ENCODE measurements at places on chromosomes 4 and X.
A peak's percentile ranks its signal among the peaks of the same experiment; 100 is the strongest.

GRCh38 chr4:152500800-152501434, 35.0 kb downstream of the FBXW7 start:
- peak; percentile 50 for DNase-seq

DNA sequence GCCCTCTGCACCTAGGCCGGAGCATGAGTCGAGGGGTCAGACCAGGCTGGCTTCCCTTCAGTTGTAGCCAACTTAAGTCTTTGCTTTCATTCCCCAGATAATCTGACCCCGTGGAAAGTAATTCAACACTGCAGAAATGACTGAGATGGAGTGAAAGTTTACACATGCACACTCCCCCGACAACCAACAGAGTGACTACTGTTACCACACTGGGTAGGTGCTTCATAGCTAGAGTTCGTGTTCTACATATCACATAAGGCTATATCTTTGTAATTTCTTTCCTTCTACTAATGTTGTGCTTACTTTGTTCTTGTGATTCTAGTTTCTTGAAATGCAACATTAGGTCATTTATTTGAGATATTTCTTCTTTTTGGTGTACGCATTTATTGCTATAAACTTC, 7.2 kb upstream of the CTAG2 start:
- DNase-seq = no peak

DNA sequence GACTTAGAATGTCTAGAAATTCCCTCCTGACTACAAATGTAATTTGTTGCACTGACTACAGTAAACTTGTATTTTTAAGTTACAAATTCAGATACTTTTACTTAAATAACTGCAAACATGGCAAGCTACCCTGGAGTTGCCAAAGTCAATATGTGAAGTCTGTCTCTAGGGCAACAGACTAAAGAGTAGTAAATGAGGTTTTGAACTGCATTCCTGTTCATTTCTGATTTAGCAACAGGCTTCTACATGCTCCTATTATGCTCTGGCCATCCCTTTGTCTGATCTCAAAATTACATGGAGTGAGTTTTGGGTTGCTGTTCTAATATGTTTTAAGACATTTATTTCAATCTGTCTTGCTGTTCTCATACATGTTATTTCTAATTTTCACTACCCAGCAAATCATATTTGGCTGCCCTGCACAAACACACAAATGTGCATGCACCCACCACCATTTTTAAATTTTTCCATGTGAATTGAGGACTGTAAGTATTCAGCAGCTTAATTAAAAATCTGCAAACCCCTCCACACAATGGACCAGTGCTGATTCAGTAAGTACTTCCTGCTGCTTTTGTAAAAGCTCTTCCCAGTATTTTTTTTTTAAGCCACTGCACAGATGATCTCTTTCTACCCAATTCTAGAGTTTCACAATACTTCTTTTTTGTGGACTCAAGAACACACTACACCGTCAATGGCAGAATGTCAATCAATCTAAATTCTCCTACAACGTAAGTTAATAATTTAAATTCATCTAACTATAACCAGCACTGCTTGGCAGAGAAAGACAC, 26.7 kb downstream of the SH3RF1 start:
- no peak for DNase-seq

GRCh38 chrX:67720344-67720743, 176.5 kb downstream of the AR start:
- DNase-seq = no peak

- no peak for DNase-seq
Measured at GRCh38 chr4:25914670-25915352, 791 bp downstream of the SMIM20 start.

GRCh38 chrX:26845056-26845455, 618.1 kb downstream of the PPP4R3C start:
- DNase-seq = no peak

- no peak for DNase-seq
Measured at GRCh38 chr4:8104491-8105305, 53.9 kb downstream of the ABLIM2 start.

- DNase-seq = no peak
Measured at GRCh38 chrX:66676413-66676812, 37.5 kb upstream of the EDA2R start.

GRCh38 chr4:176191974-176192373, 3.4 kb downstream of the SPATA4 start:
- DNase-seq = no peak

DNA sequence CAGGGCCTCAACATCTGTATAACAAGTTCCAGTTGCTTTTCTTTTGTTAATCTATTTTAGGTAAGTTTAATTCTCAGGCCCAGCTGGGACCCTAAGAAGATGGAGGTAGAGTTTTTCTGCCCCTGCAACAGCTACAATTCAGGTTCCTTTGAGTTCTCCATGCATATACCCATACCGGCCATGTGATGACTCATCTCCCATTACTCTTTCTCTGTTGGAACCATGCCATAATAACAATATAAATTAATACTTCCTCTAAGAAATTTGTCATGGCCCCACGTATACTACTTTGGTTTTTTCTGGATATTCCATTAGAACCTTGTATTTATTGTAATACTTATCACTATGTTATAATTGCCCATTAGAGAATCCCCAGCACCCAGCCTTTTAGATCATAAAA, 1.3 kb upstream of the INTU start:
- no peak for DNase-seq

DNA sequence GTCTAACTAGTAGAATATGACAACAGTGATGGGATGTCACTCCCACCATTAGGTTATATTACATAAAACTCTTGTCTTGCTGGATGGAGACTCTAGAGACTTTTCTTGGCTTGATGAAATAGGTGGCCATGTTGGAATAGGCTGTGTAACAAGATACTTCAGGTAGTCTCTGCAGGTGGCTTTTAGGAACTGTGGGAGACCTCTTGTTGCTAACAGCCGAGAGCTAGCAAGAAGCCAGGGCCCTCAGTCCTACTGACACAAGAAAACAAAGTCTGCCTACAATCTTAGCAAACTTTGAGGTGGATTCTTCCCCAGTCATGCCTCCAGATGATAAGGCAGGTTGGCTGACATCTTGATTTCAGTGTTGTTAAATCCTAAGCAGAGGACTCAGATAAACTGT, 72.5 kb downstream of the GNL3L start:
- DNase-seq = no peak

- no peak for DNase-seq
Measured at GRCh38 chr4:53653484-53654053, 62.3 kb upstream of the LNX1 start.

DNA sequence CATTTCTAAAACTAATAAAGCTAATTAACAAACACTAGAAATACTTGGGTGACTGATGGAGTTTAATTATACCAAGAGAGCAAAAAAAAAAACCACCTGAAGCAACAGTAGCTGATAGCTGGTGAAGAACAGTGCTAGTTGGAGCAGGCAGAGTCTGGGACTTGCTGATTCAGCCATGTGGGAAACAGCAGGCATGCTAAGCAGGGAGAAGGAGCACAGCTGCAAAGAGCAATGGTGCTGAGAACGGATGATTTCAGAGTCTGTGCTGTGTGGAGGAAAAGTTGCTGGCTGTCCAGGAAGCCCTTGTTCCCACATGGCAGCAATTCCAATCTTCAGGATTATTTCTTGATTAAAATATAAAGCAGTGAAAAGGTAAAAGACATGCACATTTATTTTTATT, 68.8 kb downstream of the NPY1R start:
- no peak for DNase-seq

GRCh38 chr4:107363125-107363524, 327.0 kb upstream of the DKK2 start:
- no peak for DNase-seq

DNA sequence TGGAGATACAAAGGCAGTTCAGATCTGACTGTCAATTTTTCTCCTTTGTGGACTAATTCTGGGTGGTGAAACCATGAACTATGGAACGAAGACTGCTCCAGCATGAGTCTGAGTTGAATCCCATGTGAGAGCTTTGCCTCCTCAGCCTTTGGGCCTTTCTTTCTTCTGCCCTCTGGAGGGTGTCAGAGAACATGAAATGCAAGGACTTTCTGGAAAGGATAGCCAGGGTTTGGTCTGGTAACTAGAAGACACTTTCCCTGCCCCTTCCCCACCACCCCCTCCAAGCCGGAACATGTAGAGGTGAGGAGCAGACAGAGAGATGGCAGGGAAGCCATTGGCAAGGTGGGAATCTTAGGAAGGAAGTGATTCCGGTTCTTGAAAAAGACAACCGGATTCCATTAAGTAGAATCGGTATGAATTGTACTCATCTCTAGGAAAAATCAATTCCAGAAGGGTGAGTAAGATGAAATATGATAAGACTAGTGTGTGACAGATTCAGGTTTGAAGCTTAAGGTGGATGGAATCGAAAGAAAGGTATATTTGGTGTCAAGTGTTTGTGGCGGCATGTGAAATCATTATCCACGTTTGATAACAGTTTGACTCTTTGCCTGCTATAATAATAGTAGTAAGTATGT, 19.0 kb downstream of the FHL1 start:
- no peak for DNase-seq

DNA sequence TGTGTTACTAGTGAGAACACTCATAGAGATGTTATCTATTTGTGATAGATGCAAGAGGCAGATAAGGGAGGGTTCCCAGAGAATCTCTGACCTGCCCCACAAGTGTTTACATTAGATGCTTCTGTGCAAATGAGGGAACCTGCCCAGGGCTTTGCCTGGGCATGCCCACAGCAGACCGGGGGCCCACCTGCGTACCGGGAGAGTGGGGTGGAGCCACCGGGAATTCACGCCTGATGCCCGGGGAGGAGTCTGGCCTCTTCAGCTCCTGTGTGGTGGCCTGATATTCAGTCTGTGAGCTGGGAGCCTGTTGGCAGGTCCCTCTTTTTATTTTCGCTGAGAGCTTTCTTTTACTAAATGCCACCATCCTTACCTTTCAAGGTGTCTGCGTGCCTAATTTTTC, 155.7 kb downstream of the SNCA start:
- no peak for DNase-seq

DNA sequence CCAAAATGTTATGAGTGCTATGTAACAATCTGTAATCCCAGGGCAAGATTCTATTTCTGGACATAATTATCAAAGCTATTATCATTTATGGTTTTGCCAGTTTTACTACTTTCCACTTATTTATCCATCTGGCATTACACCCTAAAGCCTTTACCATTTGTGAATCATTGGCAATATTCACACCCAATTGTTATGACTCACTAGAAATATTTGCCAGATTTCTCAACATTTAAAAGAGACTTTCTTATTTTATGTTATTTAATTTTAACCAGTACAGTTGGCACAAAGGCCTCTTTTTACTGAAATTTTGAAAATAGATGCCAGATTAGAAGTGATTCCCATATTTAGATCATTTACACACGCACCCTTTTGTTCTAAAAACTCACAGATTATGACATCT, 242.7 kb upstream of the WDFY3 start:
- DNase-seq = no peak

DNA sequence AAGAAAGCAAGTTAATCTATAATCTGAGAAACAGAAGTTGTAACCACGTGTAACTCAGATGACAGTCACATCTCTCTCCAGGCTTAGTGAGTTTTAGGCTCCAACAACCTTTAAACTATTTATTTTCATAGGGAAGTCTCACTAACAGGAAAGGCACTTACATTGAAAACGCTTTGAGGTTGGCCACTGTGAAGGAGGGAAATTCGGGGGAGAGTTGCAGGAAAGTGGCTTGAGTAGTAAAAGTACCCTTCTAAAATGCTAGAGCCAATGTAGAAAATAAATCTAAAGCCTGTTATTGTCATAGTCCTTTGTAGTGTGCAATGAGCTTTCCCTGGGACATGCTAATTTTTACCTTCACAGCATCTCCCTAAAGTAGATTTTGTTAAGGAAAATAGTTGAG, 995 bp upstream of the NFXL1 start:
- DNase-seq = no peak

GRCh38 chr4:55329012-55329411, 17.0 kb upstream of the SRD5A3 start:
- DNase-seq = no peak

- no peak for DNase-seq
Measured at GRCh38 chr4:66885501-66886165, 659.7 kb downstream of the CENPC start.

GRCh38 chrX:17501746-17502145, 126.7 kb downstream of the NHS start:
- DNase-seq = no peak

Measured in activated T-cell treated with anti-CD3 and anti-CD28 coated beads for 24 hours (primary cell).